Fibroblast of upper back skin (primary cell): ENCODE measurements at places on chromosomes 3 and 15.
A peak's percentile ranks its signal among the peaks of the same experiment; 100 is the strongest.

DNA sequence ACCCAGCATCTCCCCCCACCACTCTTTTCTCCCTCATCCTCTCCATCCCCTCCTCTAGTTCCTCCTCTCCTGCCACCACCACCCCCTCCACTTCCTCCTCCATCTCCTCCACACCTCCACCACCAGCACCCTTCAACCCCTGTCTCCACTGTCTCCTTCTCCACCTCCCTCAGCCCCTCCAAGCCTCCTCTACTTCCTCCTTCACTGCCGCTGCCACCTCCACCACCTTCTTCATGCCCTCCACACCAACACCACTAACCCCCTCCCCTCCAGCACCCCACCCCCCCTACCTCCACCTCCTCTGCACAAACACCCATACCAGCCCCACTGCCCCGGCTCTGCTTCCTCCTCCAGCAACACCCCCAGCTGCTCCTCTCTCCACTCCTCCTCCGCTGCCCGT, 88.0 kb downstream of the HES1 start:
- no peak for DNase-seq

DNA sequence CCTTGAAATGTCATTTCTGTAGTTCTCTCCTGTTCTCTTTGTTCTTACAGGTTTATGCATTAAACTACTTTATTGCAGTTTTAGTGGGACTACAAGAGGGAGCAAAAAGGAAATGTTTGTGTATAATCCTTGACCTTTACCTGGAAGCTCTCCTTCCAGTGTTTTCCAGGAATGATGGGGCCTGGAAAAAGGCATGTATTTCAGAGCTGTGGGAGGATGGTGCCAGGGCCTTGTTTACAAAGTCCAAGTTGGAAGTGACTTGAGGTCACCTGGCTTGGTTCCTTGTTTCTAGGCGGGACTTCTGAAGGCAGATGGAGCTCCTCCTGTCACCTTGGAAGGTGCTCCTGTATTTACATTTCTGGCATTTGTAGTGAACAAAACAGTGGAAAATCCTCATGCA, 15.1 kb downstream of the ACVR2B start:
- no peak for DNase-seq

DNA sequence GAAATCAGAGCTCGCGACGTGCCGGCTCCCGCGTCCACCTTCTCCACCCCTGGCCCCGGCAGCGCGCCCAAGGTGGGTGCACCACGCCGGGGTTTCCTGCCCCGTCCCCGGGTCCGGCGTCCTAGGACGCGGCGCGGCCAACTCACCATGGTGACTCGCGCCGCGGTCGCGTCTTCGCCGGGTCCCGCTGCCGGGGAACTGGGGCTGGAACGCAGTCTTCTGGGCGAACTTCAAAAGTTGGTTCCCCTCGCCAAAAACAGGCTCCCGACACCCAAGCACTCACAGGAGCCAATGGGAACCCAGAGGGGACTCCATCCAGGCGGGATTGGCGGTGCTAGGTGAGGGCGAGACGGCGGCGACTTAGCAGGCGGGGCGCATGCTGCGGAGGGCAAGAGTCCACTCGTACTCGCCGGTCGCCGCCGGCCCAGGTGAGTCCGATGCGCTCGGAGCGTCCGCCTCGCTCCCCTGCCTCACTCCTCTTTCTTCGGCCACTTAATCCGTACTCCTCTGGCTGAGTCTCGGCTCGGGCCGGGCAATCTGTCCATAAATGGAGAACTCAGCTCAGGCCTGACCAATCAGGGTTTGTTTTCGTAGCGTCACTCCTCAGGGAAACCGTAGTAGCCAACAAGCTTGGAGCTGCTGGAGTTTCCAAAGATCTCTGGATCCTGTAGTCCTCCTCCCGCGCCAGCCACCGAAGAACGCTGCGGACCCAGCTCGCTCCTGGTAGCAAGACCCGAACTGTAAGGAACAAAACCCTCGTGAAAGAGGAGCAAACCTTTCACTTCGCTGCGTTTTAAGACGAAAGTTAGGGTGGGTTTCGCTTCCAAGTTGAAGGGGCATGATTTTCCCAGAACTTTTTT, at the start of gene MYO1E:
Gene MYO1E, minus strand, starts transcription at position 520 of the 860 bp plus-strand sequence. Its CDS starts 371 bp downstream, at position 149.
- peak; percentile 98 for DNase-seq

GRCh38 chr3:115279939-115280338, 132.9 kb upstream of the ZBTB20 start:
- DNase-seq = peak; percentile 75

GRCh38 chr15:100189849-100190248, 151.9 kb downstream of the ADAMTS17 start:
- no peak for DNase-seq

DNA sequence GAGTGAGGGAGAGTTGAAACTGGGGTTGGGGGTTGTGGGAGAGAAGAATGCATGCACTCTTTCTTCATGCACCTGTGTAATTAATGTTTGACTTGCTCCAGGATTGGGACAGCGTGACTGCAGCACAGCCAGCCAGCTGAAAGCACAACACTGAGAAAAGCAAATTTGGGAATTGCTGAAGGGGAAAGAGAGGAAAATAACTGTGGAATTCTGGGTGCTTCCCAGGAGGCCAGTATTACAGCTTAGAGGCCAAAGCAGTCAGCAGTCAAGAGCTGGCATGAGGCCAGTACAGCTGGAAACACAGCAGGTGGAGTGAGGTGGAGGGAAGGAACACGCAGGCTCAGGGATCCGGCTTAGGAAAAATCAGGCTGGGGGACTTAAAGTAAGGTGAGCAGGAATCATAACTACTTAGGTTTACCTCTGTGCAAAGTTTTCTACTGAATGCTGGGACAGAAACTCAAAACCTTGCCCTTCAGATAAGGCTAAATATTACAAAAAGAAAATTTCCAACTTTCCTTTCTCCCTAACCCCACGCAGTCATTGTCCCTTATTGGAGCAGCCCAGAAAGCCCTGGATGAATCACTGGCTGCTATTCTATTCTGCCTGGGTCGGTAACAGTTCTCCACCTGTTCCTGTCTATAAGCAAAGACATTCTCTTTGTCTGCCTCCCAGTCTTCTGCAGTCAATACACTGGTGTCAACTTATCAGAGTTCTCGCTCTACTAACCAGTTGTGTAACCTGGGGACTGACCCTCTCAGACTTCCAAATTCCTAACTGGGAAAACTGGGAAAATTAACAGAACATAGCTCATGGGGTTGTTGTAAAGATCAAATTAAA, 167.2 kb downstream of the MAGI1 start:
- no peak for DNase-seq

DNA sequence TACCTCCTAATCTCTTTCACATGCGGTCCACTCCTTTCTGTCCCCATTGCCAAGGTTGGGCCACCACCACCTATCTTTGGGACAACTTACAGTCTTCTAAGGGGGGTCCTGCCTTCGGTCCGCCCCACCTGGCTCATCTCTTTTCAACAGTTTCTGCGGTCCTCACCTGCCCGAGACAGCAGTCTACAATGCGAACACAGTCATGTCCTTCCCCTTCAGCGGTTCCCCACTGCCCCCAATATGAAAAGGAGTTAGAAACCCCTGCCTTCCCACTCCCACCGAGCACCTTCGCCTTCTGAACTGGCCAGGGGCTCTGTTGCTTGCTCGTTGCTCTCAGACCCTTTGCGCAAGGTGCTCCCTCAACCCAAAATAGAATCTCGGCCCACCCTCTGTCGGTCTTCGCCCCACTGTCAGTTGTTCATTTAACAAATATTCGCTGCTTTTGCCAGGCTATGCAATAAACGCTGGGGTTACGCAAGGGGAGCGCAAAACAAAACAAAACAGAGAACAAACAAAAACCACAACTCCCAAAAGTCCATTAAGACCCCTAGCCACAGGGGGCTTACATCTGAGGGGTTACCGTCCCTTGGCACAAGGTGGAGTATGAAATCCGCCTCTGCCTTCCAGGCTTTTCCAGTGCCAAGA, 611 bp upstream of the FANCI start:
- peak; percentile 24 for DNase-seq

DNA sequence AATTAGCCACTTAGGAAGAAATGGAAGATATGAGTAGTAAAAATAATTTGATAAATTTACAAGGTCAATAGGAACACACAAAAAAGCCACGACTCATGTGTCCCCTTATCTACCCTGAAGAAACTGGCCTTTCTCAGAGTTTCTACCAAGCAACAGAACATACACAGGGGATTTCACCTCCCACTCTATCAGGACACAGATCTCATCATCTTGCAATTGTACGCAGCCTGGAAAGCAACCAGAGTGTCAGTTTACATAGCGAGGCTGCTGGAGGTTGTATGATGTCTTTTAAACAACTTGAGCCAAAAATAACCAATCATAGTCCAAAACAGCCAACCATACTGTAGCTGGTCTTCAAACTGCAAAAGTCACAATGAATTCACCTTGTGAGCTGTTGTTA, 19.7 kb upstream of the LMOD3 start:
- peak; percentile 15 for DNase-seq

- DNase-seq = no peak
These were observed 40.7 kb upstream of the POMGNT2 start for GRCh38 chr3:43146599-43146998.
